ENCODE measurements at places on chromosomes 5 and 9.

GRCh38 chr9:88645879-88646199, 110.9 kb downstream of the NXNL2 start:
- no peak for DNase-seq
- H3K27ac ChIP-seq, result no peak overlapping the region
- H3K4me3 ChIP-seq, result no peak overlapping the region
- H3K4me1 ChIP-seq, result no peaks in the 10 kb centered on the region
- H3K36me3 ChIP-seq, result no peaks in the 10 kb centered on the region

DNA sequence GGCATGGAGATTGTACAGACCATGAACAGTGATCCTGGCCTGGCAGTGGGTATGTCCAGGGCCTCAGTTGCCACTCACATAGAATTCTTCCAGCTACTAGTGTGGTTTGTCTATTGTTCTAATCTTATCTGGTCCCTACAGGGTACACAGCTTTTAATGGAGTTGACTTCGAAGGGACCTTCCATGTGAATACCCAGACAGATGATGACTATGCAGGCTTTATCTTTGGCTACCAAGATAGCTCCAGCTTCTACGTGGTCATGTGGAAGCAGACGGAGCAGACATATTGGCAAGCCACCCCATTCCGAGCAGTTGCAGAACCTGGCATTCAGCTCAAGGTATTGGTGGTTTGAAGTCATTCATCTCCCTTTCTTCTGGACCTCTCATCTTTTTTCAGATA, 43.8 kb downstream of the THBS4 start:
- H3K4me3 ChIP-seq, result no peak overlapping the region
- H3K36me3 ChIP-seq, result peaks cover 6% of the 10 kb centered on the region
- no peaks in the 10 kb centered on the region for H3K27me3 ChIP-seq

DNA sequence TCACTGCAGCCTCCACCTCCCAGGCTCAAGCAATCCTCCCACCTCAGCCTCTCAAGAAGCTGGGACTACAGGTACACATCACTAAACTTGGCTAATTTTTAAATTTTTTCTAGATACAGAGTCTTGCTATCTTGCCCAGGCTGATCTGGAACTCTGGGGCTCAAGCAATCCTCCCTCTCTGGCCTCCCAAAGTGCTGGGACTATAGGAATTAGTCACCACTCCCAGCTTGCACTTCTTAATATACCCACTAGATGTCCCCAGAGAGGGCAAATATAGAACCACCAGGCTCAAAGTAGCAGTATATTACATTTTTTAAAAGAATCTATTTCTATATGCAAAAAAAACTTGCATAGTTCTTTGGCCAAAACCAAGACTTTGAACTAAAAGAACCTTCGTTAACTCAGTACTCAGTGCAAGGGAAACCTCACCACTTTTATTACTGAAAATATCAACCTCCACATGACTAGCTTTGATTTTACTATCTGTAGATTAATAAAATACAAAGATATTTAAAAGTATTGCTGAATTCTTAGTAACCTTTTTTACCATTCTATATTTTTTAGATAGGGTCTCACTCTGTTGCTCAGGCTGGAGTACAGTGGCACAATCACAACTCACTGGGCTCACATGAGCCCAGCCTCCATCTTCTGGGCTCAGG, 25.8 kb upstream of the HSD17B3 start:
- no peaks in the 10 kb centered on the region for H3K27me3 ChIP-seq
- no peaks in the 10 kb centered on the region for H3K4me1 ChIP-seq
- DNase-seq, result peak; percentile 60

DNA sequence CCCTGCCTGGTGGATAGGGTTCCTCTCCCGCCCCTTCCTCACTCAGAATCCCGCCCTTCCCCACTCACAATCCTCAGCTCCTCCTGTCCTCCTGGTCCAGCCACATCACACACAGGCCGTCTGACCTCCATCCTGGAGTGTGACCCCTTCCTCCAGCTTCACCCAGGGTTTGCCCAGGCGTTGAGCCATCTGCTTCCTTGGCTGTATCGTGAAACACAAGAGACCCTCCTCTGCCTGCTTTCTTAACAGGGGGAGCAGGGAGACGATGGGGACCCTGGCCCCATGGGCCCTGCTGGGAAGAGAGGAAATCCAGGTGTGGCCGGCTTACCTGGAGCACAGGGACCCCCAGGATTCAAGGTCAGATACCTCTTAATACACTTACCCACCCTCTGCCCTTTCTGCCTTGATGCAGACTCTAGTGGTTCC, 32.3 kb upstream of the ORM1 start:
- peaks cover 7% of the 10 kb centered on the region for H3K27me3 ChIP-seq
- H3K4me1 ChIP-seq, result peaks cover 5% of the 10 kb centered on the region
- H3K36me3 ChIP-seq, result no peaks in the 10 kb centered on the region
- no peak for DNase-seq
- no peak overlapping the region for H3K27ac ChIP-seq

- no peaks in the 10 kb centered on the region for H3K36me3 ChIP-seq
- H3K27me3 ChIP-seq, result no peaks in the 10 kb centered on the region
- H3K27ac ChIP-seq, result no peak overlapping the region
- H3K4me3 ChIP-seq, result no peak overlapping the region
Measured at GRCh38 chr9:107976767-107977166, 487.2 kb upstream of the KLF4 start.

DNA sequence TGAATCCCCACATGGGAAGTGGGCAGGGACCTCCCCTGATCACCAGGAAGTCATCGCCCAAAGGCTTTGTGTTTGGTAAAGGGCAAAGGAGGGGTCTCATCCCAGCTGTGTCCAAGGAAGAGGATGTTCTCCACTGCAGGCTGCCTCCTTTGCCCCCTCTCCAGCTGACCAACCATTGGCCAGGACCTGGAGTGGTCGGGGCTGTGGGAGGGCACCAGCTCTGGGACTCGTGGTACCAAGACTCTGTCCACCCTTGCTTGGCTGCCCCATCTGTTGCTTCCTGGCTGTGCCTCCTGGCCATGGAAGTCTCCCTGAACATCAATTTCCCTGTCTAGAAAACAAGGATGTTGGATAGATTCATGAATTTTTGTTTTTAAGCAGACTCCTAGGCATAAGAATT, 34.1 kb downstream of the COL15A1 start:
- peaks cover 40% of the 10 kb centered on the region for H3K27me3 ChIP-seq
- no peak overlapping the region for H3K27ac ChIP-seq
- no peaks in the 10 kb centered on the region for H3K36me3 ChIP-seq
- no peak overlapping the region for H3K4me3 ChIP-seq

- DNase-seq, result no peak
- H3K36me3 ChIP-seq, result peaks cover 4% of the 10 kb centered on the region
- H3K4me3 ChIP-seq, result no peak overlapping the region
- H3K27me3 ChIP-seq, result no peaks in the 10 kb centered on the region
- no peak overlapping the region for H3K27ac ChIP-seq
Measured at GRCh38 chr5:140182075-140182711, 7.2 kb downstream of the CYSTM1 start.

GRCh38 chr9:133184971-133185370, 21.3 kb upstream of the GBGT1 start:
- peak; percentile 32 for DNase-seq
- H3K4me1 ChIP-seq, result peaks cover 15% of the 10 kb centered on the region
- no peak overlapping the region for H3K4me3 ChIP-seq
- peaks cover 55% of the 10 kb centered on the region for H3K27me3 ChIP-seq
- peaks cover 3% of the 10 kb centered on the region for H3K36me3 ChIP-seq

GRCh38 chr9:120982836-120983235, 56.2 kb upstream of the TRAF1 start:
- H3K27ac ChIP-seq, result no peak overlapping the region
- H3K36me3 ChIP-seq, result no peaks in the 10 kb centered on the region
- H3K4me1 ChIP-seq, result no peaks in the 10 kb centered on the region
- no peak for DNase-seq

GRCh38 chr9:121851641-121852091, 200.2 kb downstream of the DAB2IP start:
- no peak for DNase-seq
- no peak overlapping the region for H3K27ac ChIP-seq
- no peaks in the 10 kb centered on the region for H3K36me3 ChIP-seq
- no peaks in the 10 kb centered on the region for H3K4me1 ChIP-seq
- no peak overlapping the region for H3K4me3 ChIP-seq

DNA sequence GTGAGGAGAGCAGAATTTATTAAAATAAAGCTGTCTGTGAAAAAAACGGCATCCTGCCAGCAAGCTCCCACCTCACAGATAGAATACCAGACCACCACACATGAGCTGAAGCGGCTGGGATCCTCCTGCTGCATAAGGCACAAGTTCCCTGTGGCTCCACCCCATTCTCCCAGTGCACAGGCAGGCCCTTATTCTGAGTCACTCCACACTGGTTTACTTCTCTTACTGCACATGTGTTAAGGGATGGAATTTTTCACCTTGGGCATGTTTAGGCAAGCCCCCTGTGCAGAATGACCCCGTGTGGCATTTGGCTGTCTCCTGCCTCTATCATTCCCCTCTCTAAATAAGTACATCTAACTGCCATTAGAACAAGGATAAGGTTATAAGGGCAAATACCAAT, 115.0 kb upstream of the ELAVL2 start:
- no peaks in the 10 kb centered on the region for H3K36me3 ChIP-seq
- no peaks in the 10 kb centered on the region for H3K27me3 ChIP-seq
- no peak for DNase-seq
- no peaks in the 10 kb centered on the region for H3K4me1 ChIP-seq

DNA sequence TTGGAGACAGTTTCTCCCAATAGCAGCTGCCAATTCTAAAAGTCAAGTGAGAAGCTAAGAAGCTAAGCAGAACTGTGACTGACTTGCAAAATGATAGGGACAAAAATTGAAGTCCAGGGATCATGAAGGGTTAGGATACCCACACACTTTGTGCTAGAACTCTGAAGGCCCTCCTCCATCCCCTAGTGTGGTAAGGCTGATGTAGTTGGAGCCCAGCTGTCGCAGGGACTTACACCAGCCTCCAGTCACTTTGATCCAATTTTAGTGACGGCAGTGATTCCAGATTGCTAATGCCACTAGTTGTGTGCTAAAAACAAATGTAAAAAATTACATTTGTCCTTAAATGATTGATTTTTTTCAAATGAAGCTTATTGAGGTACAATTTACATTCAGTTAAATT, 742.7 kb upstream of the ZNF608 start:
- H3K27ac ChIP-seq, result no peak overlapping the region
- no peaks in the 10 kb centered on the region for H3K4me1 ChIP-seq
- no peak overlapping the region for H3K4me3 ChIP-seq

- H3K4me1 ChIP-seq, result peaks cover 20% of the 10 kb centered on the region
- H3K27me3 ChIP-seq, result peaks cover 91% of the 10 kb centered on the region
- peaks cover 8% of the 10 kb centered on the region for H3K36me3 ChIP-seq
- H3K27ac ChIP-seq, result no peak overlapping the region
- H3K4me3 ChIP-seq, result no peak overlapping the region
- DNase-seq, result no peak
Measured at GRCh38 chr5:138662599-138662998, 87.4 kb upstream of the HSPA9 start.

GRCh38 chr5:79301046-79301712, 65.2 kb downstream of the JMY start:
- no peaks in the 10 kb centered on the region for H3K4me1 ChIP-seq
- H3K36me3 ChIP-seq, result peaks cover 25% of the 10 kb centered on the region
- H3K4me3 ChIP-seq, result no peak overlapping the region
- no peak for DNase-seq

- H3K4me1 ChIP-seq, result peaks cover 11% of the 10 kb centered on the region
- H3K27me3 ChIP-seq, result no peaks in the 10 kb centered on the region
- H3K27ac ChIP-seq, result no peak overlapping the region
- H3K36me3 ChIP-seq, result peaks cover 4% of the 10 kb centered on the region
- H3K4me3 ChIP-seq, result no peak overlapping the region
Measured at GRCh38 chr5:78956901-78957300, 28.2 kb downstream of the ARSB start.

DNA sequence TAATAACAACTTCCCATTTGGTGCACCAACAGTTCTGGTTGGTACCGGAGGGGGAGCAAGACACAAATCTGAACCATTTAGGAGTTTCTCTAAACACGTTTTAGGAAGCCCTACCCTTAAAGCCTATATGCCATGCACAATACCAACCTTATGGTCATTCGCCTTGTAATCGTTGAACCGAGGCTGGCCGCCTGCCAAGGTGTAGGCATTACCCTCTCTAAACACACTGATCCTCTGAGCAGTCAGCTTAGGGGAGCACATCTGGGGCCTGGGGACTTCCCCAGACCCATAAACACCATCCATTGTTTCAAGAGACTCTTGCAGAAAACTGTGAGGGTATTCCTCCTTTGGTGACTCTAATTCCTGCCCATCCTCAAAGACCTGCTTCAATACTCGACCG, 328 bp downstream of the GRXCR2 start:
- no peak overlapping the region for H3K27ac ChIP-seq
- H3K4me1 ChIP-seq, result no peaks in the 10 kb centered on the region
- no peak for DNase-seq
- no peak overlapping the region for H3K4me3 ChIP-seq

DNA sequence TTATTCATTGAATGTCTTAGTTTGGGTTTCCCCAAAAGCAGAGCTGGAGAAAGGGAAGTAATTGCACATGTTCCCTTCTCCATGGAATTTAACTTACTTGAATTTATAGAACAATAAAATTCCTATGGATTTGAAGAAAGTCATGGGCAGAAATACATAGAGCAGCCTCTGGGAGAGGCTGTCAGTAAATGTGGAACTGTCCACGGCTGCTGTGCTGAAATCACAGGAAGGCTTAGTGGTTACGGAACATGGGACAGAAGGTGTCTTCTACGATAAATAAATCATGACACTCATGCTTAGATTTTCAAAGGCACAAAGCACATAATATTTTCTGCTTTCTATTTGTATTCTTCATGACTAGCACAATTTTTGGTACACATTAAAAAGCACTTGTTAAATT, 440.6 kb upstream of the IZUMO3 start:
- no peaks in the 10 kb centered on the region for H3K36me3 ChIP-seq
- DNase-seq, result no peak
- no peaks in the 10 kb centered on the region for H3K4me1 ChIP-seq
- no peak overlapping the region for H3K27ac ChIP-seq
- no peaks in the 10 kb centered on the region for H3K27me3 ChIP-seq
- no peak overlapping the region for H3K4me3 ChIP-seq

GRCh38 chr5:28217695-28218094, 1179.3 kb upstream of the CDH9 start:
- no peaks in the 10 kb centered on the region for H3K36me3 ChIP-seq
- no peaks in the 10 kb centered on the region for H3K4me1 ChIP-seq
- no peak overlapping the region for H3K27ac ChIP-seq
- DNase-seq, result no peak
- no peaks in the 10 kb centered on the region for H3K27me3 ChIP-seq

- H3K4me3 ChIP-seq, result no peak overlapping the region
- peaks cover under 1% of the 10 kb centered on the region for H3K36me3 ChIP-seq
- H3K27me3 ChIP-seq, result no peaks in the 10 kb centered on the region
- H3K27ac ChIP-seq, result no peak overlapping the region
- peaks cover 25% of the 10 kb centered on the region for H3K4me1 ChIP-seq
- DNase-seq, result no peak
Measured at GRCh38 chr9:132018957-132019405, 60.7 kb downstream of the MED27 start.

GRCh38 chr5:10699281-10699874, 61.7 kb downstream of the DAP start:
- DNase-seq, result no peak
- H3K4me3 ChIP-seq, result no peak overlapping the region
- H3K4me1 ChIP-seq, result peaks cover 19% of the 10 kb centered on the region
- H3K36me3 ChIP-seq, result peaks cover 1% of the 10 kb centered on the region

Data from effector memory CD8-positive, alpha-beta T cell (primary cell).